SK-MEL-5 (cell line): ENCODE measurements at places on chromosomes 7 and 10. TPM values are rescaled to one million over a fixed set of nuclear protein-coding genes. Genes with fewer than 3 reads are reported as not detected.

The PLEKHA8 gene
- 18.6 and 20.6 TPM in 2 replicates for total RNA-seq

The NUDT13 gene
- 2.3 and 2.4 TPM in 2 replicates for total RNA-seq

The CYTH3 gene
- 70.3 and 75.0 TPM in 2 replicates for total RNA-seq

The LIPF gene
- total RNA-seq: not detected in 2 replicates

The EPDR1 gene
- 38.7 and 42.3 TPM in 2 replicates for total RNA-seq

The NRAP gene
- total RNA-seq: 0.13 TPM in 1 of 2 replicates, not detected in the other

The SNCG gene
- total RNA-seq: 0.83 TPM in 1 of 2 replicates, not detected in the other

The TBX20 gene
- total RNA-seq: 2.5 and 2.8 TPM in 2 replicates

The ZDHHC6 gene
- total RNA-seq: 31.2 TPM in 2 replicates

The ACSM6 gene
- total RNA-seq: not detected in 2 replicates

The PRRT4 gene
- 0.37 and 0.85 TPM in 2 replicates for total RNA-seq

The CLRN3 gene
- total RNA-seq: not detected in 2 replicates

The GIMAP1 gene
- not detected in 2 replicates for total RNA-seq

The IFRD1 gene
- 64.7 and 69.3 TPM in 2 replicates for total RNA-seq

The RINT1 gene
- 9.9 and 10.8 TPM in 2 replicates for total RNA-seq

The HOXA3 gene
- total RNA-seq: 0.56 and 3.5 TPM in 2 replicates

The GIMAP5 gene
- total RNA-seq: 0.26 and 0.35 TPM in 2 replicates

The CCDC146 gene
- total RNA-seq: 0.43 and 0.95 TPM in 2 replicates

The ZPBP gene
- not detected in 2 replicates for total RNA-seq

The FFAR4 gene
- not detected in 2 replicates for total RNA-seq

The PPP1R3C gene
- total RNA-seq: 12.2 and 13.2 TPM in 2 replicates

The MARCHF5 gene
- total RNA-seq: 5.2 and 6.7 TPM in 2 replicates
